ENCODE measurements at places on chromosomes 6 and 20. TPM values are rescaled to one million over a fixed set of nuclear protein-coding genes. Genes with fewer than 3 reads are reported as not detected.

The LAMA4 gene
- total RNA-seq = 336 TPM

GRCh38 chr6:167963589-167964057 lies 33.8 kb upstream of the KIF25 start:
- no peak for DNase-seq

DNA sequence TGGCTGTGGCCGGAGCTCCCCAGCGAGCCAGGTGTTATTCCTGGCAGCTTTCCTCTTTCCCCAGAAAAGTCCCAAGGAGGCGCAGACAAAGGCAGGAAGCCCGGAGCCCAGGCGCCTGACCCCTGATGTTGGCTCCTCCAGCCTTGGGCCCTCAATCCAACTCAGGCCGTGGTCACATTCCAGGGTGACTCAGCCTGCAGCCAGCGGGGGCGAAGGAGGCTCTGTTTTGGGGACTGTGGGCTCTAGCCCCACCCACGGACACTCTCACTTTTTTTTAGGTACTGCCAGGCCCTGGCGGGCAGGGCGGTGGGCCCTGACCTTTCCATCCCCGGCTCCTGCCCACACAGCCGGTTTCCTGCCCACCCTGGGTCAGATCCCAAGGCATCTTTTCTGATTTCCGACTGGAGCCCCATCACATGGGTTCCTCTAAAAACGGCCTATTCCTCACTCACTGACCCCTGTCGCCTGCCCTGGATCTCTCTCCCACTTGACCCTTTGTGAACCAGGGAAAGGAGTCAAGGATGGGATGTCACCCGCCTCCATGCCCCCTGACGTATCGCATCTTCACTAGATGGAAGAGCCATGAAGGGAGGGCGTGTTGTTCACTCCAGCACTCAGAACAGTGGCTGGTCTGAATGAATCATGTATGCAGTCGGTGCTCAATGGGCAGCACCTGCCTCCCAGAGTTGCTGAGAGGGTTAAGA lies 5.5 kb downstream of the PTGIS start:
- DNase-seq = peak; percentile 72

The TEAD3 gene
- total RNA-seq = 12.0 TPM

The POPDC3 gene
- total RNA-seq = 1.7 TPM

DNA sequence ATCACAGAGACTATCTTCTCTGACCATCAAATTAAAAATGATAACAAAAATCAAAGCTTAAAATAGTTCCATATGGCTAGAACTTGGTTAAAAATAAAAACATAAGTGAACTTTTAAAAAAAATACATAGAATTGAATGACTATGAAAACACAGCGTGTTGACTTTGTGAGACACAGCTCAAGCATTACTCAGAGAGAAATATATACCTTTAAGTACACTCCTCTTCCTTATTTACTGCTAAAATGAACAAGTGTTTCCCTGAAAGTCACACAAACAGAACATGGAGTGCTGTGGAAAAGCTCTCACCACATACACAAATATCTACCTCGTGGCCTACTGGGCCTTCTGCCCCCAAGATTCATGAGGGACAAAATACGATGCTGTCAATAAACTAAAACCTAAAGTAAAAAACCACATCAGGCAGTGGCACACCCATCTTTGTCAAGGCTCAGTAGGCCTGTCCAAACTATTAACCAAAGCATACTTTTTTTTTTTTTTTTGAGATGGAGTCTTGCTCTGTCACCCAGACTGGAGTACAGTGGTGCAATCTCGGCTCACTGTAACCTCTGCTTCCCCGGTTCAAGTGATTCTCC lies 7.5 kb downstream of the FAXC start:
- DNase-seq = no peak

Measured in umbilical cord (tissue), 2 donors.